ENCODE measurements at places on chromosomes 3 and 15.

DNA sequence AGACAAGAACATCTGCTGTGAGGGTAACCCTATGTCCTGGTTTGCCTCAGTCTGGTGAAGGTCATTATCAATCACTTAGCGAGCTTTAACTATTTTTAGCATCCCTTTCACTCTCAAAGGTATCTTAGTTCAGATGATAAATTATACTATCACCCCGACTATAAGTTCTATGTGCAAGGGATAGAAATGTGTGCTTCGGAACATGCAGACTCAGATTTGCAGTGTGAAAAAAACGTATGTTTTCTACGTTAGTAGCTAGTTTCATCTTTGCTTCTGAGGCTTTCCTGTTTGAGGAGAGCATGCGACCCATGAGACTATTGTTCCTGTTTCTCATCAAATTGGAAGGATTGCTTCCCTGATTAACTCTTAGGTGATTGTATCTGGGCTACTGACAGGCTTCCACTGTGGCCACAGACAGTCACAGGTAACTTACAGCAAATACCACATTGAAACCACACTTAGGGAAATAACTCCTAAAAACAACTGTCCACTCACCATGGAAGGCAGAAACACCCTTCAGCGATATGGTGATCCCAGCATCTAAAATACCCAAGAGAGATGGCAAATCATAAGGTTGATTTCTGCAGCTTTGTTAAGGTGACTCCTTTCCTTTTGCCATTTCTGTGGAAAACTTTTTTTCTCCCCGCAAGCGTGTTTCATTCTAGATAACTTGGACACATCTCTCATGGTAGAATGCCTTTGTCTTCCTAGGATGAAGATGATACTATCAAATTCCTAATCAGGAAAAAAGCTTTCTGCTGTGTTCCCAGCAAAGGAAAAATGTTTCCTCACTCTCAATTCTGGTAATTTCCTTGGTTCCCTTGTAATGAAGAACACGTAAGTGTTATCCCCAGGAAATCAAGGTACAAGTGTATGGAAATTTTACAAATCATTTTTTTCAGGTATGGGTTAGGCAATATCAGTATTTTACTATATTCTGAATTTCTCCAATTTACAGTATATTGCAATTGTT lies 5.2 kb downstream of the GCSAM start:
- no peak for DNase-seq

- no peak for DNase-seq
Observed at GRCh38 chr3:167776066-167776685, 40.7 kb downstream of the SERPINI1 start.

DNA sequence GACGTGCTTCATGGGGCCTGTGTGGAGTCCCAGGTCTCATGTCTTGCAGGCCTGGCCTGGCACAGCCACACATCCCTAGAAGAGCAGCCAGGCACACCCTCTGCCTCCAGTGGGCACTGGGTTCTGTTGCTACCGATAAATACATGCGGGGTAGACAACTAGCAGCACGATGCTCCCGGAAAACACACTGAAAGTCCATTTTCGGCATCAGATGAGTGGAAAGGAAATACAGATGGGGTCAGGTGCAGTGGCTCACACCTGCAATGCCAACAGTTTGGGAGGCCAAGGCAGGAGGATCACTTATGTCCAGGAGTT lies 165.1 kb downstream of the NSMCE3 start:
- no peak for DNase-seq

DNA sequence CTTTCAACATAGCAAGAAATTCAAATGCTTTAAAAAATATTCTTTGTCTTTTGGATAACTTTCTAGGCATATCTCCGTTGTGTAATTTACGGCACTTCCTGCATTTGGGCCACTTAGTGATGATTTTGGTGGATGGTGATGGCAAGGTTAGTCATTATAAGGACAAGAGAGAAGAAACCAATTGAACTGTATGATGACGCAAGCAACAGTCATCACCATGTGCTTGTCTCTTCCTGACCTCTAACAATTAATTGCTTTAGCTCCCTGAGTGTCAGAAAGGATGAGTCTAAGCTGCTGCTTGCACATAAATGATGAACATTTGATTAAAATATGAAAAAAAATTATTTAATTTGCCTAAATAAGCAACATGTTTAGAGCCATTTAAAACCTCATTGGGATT lies 11.3 kb upstream of the P2RY12 start:
- DNase-seq, result peak; percentile 87

- DNase-seq, result no peak
Observed at GRCh38 chr3:69715204-69715603, 24.1 kb upstream of the MITF start.

- DNase-seq, result no peak
Observed at GRCh38 chr3:55801068-55801467, 314.0 kb upstream of the WNT5A start.

DNA sequence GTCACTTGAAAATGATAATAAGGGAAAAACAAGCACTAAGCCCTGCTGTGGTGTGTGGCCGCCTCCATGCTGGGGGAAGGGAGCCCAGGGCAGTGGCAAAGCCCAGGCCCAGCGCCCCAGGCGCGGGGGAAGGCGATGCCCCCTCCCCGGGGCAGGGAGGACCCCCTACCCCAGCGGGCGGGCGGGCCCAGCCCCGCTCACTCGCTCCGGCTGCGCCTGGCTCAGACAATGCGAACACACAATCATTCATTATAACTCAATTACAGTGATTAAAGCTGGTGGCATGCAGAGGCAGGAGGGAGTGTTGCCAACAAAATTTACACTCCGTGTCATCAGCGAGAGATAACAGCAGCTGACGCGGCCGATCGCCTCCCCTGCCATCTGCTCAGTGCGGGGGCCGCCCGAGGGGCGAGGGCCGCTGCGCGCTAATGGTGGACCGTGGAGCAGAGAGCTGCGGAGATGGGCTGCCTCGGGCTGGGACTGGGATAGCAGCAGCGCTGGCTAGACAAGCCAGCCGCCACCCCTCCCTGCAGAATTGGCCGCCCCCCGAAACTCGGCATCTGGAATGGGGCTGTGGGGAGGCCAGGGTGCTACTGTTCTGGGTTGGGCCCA lies 64.1 kb downstream of the TLE3 start:
- DNase-seq, result peak; percentile 50

GRCh38 chr3:144692488-144692887 lies 720.9 kb downstream of the DIPK2A start:
- DNase-seq, result no peak

DNA sequence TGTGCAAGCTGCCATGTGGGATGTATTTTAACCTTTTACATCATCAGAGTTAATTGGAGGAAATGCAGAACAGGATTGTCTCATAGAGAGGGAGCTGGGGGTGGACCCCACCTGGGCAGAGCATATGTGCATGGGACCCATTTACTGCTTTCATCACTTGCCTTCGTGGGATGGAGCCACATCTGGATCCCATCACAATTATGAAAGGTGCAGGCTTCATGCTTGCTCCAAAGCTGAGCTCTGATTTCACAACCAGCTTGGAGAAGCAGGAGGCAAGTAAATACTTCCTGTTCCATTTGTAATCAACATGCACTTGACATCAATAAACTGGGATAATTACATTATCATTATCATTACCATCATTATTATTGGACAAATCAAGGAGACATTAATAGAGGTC lies 161.9 kb downstream of the ALDH1A2 start:
- DNase-seq, result peak; percentile 65

- DNase-seq, result no peak
Observed at GRCh38 chr15:99411234-99411633, 154.6 kb upstream of the MEF2A start.

DNA sequence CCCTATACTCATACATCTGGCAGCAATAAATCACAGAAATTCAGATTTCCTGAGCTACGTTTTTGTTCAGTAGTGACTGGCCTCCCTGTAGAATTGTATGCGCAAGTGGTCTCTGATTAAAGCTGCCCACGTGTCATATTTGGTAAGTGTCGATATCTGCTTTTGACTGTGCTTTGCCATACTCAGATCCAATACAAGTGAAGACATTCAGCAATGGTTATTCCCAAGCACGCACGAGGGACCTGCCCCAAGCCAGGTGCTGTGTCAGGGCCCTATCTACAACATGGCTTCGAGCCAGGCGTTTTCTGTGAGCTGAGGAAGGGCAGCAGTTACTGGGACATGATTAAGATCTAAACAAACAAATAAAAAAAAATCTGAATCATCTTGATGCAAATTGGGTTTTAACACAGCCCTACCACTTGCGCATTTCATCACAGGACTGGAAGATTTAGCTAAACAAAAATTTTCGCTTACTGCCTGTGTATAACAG lies 47.2 kb upstream of the ICE2 start:
- no peak for DNase-seq

DNA sequence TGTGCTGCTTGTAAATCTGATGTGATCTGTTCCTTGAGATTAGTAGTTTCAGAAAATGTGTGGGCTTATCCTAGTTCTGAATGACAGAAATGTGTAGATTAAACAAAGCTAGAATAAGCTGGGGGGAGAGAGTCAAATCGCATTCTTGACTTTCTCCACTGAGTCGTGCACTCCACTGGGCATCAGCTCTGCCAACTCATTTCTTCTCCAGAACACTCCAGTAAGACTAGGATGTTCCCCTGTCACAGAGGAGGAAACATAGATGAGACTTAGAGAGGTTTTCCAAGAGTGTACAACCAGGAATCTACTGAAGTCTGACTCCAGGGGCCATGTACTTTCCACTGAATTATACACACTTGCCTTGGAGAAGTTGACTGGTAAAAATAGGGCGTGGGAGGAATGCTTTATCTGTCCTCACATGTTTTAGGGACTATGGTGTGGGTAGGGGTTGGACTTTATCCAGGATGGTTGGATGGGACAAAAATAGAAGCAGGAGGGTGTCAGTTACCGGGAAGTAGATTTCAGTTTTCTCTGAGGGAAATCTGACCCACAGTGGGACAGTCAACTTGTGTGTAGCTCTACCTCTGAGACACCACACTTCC lies 298.2 kb downstream of the UBE2E2 start:
- no peak for DNase-seq

GRCh38 chr3:23071296-23071695 lies 131.8 kb upstream of the UBE2E2 start:
- DNase-seq, result no peak

DNA sequence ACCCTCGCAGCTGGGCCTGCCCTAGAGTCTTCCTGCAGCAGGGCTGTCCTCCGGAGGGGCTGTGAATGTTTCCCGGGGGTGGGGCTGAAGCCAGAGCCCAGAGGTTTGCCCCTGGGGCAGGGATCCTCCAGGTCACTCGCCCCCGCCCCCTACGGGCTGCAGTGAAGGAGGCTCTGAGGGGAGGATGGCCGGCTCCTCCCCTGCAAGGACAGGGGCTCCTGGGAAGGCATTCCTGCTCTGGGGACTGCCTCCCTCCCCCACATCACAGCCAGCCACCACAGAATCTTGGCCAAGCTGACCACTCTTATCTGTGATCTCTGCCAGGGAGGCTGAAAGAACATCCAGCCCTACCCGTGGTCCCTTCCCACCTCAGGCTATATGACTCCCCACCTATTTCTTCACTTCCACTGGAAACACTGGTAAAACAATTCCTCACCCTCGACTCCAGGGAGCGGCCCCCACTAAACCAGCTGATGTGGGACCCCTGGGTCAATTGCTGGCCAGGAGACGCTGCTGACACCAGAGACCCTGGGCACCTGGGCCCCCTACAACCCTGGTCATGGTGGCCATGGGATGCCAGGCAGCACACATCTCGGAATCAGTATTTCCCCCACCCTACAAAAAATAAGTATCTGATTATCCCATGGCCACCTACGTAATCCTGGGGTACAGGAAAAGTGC lies 66.0 kb downstream of the HMCES start:
- DNase-seq, result no peak

DNA sequence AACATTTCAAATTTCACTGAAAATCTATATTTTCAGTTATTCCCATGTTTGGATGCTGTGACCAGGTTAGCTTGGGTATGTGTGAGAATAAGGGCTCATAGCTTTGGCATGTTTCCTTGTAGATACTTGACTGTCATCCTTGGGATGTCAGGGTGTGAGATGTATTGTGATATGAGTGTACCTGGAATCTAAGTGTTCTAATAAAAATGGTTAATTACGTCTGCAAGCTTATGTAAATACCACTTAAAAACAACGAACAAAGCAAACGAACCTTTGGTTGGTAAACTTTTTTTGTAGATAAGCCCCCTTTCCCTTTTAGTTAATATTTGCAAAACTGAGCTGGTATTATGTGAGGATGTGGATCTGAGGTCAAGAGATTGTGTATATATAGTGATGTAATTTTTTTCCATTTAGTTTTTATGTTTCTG lies 63.5 kb downstream of the FNDC3B start:
- DNase-seq, result no peak

- DNase-seq, result peak; percentile 93
Observed at GRCh38 chr3:47910777-47911440, 105.3 kb downstream of the MAP4 start.

GRCh38 chr3:194961571-194961970 lies 275.9 kb downstream of the FAM43A start:
- DNase-seq, result no peak

GRCh38 chr3:13491206-13491974 lies 11.3 kb downstream of the HDAC11 start:
- no peak for DNase-seq

DNA sequence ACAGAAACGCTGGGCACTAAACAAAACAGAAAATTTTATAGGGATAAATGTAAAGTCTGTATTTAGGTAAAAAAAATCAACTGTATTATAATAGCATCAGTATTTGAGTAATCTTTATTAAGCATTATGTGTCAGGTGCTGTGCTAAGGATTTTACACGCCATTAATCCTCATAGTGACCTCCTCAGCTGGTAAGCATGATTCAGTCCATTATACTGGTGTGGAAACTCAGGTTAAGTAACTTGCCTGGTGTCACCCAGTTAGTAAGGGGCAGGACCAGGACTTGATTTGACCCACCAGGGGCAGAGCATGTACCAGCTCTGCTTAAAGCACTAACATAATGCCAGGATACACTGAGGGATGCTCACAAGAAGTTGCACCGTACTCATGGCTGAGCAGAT lies 4.8 kb downstream of the MYO5C start:
- no peak for DNase-seq

DNA sequence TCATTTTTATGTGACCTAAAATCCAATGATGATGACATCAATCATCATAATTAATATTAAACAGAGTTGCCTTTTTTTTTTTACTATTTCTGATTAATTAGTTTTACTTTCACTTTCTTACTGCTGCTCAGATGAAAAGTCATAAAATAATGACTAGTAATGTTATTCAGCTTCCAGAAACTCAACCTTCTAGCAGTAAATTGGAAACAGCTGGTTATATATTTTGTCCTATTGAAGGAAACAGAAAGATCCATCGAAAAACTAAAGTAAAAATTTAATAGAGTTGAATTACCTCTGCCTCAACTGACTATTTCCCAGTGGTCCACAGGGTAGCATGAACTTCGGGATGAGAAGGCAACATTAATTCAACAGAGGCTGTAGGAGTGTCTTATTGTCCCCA lies 107.1 kb upstream of the PTX3 start:
- no peak for DNase-seq

DNA sequence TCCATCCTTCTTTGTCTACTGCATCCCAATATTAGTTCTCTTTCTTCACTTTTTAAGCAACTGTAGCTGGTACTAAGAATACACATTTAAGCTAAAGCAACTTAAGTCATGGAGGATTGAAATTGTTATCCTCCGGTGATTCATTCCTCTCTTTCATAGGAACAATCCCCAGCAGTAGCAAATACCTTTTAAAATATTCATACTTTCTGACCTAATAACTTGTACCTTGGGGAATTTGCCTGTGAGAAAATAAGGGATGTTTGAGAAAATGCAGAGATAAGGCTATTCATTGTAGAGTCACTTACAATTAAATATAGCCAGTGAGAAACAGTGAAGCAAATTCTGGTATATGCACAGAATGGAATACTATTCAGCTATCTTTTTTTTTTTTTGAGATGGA lies 66.0 kb downstream of the VPS13C start:
- DNase-seq, result peak; percentile 25
